ENCODE measurements at places on chromosomes 6 and 20. TPM values are rescaled to one million over a fixed set of nuclear protein-coding genes. Genes with fewer than 3 reads are reported as not detected.

GRCh38 chr6:118952683-118953082 lies 17.7 kb upstream of the MCM9 start:
- DNase-seq, result no peak

GRCh38 chr20:38927902-38928578 lies 1.8 kb downstream of the FAM83D start:
- peak; percentile 11 for DNase-seq

DNA sequence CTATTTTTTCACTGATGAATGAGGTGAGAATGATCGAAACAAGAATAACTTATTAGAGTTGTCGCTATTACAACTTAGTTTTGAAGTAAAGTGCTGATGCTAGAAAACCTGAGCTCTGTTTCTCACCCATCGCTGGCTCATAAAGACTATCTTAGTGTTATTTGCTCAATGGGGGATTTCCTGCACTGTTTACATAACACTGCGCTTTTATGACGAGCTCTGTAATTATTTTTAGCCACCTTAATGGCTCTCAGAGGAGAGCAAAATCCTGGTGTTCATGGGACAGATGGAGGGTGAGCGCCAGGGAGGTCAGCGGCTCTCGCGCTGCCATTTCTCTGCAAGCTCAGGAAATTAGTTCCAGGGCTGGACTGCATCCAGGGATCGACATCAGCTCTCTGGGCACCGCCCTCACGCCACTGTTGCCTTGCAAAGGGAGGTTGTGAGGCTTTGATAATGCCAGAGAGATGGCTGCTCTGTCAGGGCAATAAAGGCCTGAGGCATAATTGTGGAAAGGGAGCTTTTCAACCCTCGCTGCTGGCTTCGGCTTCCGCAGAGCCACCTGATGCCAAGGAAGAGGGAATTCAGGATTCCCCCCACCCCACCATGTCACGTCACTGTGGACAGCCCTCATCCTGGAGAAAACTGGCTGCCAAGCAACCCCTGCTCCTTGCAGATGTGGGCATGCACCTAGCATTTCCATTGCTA lies 72.0 kb downstream of the DACT2 start:
- peak; percentile 28 for DNase-seq

MICB gene
- 24.9 TPM for total RNA-seq

MYL9 gene
- 15.1 TPM for total RNA-seq
